ENCODE measurements at places on chromosomes 1 and 21.

DNA sequence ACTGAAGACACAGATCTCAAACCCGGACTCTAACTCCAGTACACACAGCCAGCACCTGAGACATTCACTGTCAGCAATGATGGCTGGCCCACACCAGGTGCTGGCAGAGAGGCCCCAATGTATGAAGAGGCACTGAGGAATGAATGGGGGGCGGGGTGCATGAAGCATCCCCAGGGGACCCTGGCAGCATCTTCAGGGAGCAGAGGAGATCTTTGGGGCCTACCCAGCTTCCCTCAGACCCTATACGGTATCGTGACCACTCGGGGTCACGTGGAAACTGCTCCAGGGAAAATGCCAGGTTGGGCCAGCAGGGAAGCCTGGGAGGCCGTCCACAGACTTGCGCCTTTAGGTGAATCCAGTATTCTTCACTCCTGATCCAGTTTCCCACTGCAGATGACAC, 84.3 kb downstream of the NPHP4 start:
- no peak for DNase-seq

- no peak for DNase-seq
Observed at GRCh38 chr1:209714338-209714737, 9.7 kb downstream of the HSD11B1 start.

DNA sequence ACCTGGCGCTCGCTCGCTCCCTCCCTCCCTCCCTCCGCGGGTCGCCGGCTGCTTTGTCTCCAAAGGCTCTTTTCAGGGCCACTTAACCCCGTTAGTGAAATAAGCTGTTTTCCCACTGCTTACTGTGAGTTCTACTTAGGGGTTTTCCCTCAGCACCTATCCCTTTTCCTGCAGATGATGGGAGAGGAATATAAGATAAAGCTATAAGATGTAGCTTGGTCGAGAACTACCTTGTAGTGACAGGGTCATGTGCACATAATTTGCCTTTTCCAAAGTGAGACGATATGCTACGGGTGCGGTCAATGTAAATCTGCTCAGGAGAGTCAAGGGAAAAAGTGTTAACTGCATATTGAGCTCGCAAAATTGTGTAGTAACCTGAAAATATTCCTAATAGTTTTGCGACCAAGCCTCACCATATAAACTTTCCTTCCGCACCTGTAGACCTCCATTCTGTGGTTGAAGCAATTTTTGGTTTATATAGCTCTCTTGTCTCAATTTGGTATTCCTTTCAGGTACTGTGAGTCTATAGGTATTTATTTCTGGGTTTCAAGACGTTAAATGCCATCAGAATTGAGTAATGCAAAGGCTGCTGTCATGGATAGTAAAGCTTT, 55.8 kb upstream of the BOLA1 start:
- no peak for DNase-seq

GRCh38 chr1:53334781-53335180, 6.9 kb upstream of the LRP8 start:
- no peak for DNase-seq

- DNase-seq, result no peak
Observed at GRCh38 chr1:178284058-178284457, 190.2 kb downstream of the RASAL2 start.

GRCh38 chr1:237981223-237981622, 90.5 kb upstream of the ZP4 start:
- DNase-seq, result no peak

- no peak for DNase-seq
Observed at GRCh38 chr1:143625886-143626285, 345.9 kb downstream of the FAM72C start.

DNA sequence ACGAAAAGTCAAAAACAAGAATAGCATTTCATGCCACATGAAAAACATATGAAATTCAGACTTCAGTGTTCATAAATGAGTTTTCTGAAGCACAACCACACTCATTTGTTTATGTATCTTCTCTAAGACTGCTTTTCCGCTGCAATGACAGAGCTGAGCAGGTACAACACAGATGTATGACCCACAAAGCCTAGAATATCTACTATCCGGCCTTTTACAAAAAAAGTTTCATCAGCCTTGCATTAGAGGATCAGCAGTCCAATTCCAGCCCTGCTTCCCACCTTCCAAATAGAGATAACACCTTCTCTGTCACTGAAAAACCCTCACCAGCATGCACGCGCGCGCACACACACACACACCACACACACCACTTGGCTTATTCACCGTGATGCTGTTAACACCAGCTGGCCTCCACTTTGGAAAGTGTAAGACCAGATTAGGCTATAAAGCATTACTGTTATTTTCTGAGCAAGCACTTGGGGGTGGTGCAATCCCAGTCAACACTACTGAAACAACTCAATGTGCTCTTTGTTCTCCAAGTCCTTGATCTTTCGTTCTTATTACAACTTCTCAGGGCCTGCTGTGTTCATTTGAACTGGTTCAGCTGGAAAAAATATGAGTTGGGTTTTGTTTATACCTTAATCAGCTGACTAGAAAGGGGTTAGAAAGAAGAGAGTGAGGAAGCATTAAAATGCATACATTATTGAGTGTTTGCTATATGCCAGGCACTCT, 90.0 kb downstream of the GLUL start:
- no peak for DNase-seq

DNA sequence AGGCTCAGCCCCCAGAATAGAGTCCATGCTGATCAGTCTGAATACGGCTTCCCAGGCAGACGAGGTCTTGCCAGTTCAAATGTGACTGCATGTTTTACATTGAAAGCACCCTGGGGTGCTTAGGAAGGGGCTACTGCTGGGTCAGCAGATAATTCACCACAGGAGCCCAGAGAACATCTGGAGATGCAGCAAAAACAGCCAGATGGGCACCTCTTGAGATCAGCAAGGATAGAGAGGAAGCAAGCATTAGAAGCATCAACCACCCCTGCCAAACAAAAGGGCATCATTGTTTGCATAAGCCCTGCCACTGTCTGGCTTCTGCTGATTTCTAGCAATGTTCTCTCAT, 403.1 kb downstream of the RRAGC start:
- no peak for DNase-seq

GRCh38 chr1:223109581-223110026, 33.4 kb downstream of the TLR5 start:
- DNase-seq, result no peak

Data from esophagus squamous epithelium (tissue), 5 donors.